Stromal cell of bone marrow (primary cell): ENCODE measurements at places on chromosomes 11 and 22.
A peak's percentile ranks its signal among the peaks of the same experiment; 100 is the strongest.

GRCh38 chr22:26835929-26836528 is 178.6 kb downstream of the MIAT start:
- DNase-seq: peak; percentile 12

- DNase-seq: no peak
Measured at GRCh38 chr22:27142286-27142685, 484.9 kb downstream of the MIAT start.

DNA sequence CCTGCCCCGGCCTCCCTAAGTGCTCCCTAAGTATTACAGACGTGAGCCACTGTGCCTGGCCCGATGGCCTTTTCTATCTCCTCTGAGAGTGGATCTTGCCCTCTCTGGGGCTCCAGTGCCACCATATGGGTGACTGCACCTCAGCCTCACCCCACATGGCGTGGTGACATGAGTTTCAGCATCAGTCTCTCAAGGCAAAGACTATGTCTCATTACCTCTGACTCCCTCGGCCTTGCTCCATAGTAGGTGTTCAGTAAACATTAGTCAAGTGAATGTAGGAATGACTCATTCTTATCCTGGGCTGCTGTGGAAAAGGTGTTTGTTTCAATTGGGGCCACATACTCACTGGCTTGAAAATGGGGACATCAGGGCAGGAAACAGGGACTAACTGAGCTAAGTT is 168.8 kb downstream of the GRIK4 start:
- no peak for DNase-seq

DNA sequence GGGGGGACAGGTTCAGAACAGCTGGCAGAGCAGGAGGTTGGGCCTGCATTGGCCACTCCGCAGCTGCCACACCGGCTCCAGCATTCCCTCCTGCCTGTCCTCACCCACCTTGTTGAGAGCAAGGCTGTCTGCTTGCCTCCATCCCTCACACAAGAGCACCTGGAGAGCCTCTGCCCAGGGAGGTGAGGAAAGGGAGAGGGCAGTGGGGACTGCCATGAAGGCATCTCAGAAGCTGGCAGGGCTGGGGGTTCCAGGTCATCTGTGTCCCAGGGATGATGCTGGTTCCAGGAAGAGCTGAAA is 27.1 kb downstream of the RSPH14 start:
- DNase-seq: no peak

DNA sequence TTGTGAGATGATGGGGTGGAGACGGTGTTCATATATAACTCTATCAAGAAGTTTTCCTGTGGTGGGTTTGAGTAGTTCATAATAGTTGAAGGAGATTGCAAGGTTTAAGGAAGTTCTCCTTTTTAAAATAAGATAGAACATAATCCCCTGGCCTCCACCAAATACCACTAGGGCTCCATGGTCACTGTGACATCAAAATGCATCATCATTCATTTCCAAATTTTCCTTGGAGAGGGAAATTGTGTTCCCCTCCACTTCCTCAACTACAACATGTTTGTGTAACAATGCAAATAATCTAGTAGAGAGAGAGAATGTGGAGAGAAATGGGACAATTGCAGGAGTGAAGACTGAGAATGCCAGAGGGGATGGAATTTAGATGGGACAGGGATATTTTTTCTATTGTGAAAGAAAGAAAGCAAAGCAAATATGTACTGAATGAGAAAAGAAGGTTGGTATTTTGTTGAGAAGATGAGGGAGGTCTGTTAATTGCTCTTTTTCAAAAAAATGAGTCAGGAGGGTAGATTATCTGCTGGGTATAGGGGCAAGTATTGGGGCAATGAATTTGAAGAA is 33.4 kb upstream of the ZBED5 start:
- DNase-seq: no peak

GRCh38 chr11:14117632-14118031 is 155.1 kb downstream of the SPON1 start:
- no peak for DNase-seq

DNA sequence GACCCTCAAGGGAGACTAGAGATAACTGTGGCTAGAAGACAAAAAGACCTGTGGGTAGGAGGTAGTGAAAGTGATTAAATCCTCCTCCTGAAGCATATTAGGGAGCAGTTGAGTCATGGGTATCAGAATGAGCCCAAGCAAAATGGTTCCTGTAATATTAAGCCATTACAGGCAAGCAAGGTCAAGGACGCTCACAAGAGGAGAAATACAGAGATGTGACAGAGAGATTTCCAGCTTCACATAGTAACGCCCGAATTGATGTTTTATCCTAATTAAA is 77.7 kb downstream of the FAM76B start:
- DNase-seq: no peak

GRCh38 chr11:9493492-9493891 is 32.7 kb downstream of the ZNF143 start:
- DNase-seq: no peak
